ENCODE measurements at places on chromosomes 4 and X.
A peak's percentile ranks its signal among the peaks of the same experiment; 100 is the strongest.

DNA sequence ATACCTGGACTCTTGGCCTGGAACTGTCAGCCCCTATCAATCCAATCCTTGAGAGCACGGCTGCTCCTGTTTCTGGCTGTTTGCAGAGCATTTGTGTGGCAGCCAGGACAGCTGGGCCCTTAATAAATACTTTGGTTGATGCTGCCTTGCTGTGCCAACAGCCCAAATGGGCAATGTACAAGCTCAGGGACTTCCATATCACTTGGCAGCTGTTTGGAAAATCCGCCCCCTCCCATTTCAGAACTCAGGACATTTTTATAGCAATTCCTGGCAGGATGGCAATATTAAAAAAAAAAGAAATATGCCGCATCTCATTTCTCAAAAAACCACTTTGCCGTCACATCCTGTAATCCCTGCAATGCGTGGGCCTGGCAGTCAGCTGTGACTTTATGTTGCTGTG is 218.9 kb downstream of the HS3ST1 start:
- DNase-seq, result peak; percentile 3

DNA sequence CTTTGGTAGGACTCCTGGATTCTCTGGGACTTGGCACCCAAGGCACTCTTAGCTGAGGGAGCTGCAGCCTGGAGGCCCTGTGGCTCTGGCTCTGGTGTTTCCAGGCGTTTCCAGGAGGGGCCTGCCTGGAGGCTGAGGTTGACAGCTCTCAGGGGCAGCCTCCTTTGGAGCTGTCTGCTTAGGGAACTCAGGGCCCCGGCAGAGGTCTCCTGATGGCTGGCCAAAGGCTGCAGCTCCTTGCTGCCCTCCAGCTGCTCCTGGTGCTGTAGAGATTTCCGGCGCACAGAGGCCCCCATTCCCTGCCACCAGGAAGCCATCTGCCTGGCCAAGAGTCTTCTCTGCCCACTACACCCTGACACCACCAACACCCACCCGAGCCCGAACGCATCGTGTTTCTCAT is 25.3 kb upstream of the ARHGEF38 start:
- DNase-seq, result no peak

- no peak for DNase-seq
Observed at GRCh38 chr4:77148078-77148477, 8.9 kb upstream of the CCNG2 start.

- no peak for DNase-seq
Observed at GRCh38 chrX:84123585-84123984, 64.4 kb downstream of the RPS6KA6 start.

DNA sequence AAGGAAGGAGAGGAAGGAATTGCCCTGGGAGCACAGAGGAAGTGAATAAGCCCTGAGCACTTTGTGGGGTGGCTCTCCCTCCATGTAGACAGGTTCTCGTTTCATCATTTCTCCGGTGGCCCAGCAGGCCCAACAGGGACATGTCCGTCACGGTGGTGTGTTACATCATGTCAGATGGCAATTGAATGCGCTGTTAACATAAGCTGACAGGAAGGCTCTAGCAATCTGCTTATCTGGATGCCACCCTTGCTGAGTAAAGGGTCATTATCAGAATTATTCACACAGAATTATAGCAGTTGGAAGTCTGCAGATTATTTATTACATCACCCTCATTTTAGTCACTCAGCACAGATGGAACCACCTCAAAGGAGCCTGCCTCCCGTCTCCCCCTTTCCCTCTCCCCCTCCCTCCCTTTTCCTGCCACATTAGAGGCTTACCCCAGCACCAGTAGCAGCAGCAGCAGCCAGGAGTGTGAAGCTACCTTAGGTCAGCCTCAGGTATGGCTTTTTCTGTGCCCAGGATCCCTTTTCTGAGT is 124.3 kb upstream of the TRIM2 start:
- no peak for DNase-seq

- no peak for DNase-seq
Observed at GRCh38 chr4:130855533-130855932, 1759.6 kb downstream of the C4orf33 start.

- DNase-seq, result peak; percentile 61
Observed at GRCh38 chrX:45766981-45767501, 566.4 kb upstream of the DIPK2B start.

GRCh38 chr4:144648042-144648441 is 2.1 kb downstream of the HHIP start:
- no peak for DNase-seq

DNA sequence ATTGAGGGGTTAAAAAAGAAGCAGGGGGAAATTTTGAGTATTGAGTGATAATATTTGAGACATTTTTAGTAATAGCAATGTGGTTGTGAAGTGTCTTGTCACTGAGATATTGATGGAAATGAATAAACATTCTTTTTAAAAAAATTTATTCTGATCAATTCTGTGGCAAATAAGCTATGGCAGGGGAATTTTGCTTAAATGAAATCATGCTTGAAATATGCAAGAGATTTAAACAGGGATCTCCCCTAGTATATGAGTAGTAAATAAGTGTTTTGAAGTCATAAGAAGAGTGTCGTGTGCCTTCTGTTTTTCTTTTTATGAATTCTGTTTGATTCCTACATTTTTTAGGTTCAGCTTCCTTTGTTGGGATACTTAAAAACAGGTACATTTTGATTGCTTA is 23.2 kb downstream of the IL15 start:
- DNase-seq, result no peak

DNA sequence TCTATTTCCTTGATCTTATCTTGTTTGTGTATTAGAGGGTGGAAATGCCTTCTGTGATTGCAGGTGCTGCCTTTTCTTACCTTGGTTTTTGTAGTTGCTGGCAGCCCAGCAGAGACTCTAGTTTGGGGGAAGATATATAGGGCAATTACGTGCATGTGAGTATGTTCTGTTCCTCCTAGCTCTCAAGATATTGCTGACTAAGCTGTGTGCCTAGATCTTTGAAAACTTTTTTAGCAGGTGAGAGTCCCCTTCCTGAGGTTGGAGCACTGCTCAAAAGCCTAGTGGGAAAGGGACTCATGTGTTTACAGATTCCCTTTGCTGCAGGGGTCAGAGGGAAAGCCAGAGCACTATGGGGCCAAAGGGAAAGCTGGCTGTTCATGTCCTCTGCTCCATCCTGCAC is 136.1 kb downstream of the VSIG4 start:
- DNase-seq, result no peak

GRCh38 chr4:152045449-152045806 is 284.6 kb upstream of the GATB start:
- DNase-seq, result no peak

DNA sequence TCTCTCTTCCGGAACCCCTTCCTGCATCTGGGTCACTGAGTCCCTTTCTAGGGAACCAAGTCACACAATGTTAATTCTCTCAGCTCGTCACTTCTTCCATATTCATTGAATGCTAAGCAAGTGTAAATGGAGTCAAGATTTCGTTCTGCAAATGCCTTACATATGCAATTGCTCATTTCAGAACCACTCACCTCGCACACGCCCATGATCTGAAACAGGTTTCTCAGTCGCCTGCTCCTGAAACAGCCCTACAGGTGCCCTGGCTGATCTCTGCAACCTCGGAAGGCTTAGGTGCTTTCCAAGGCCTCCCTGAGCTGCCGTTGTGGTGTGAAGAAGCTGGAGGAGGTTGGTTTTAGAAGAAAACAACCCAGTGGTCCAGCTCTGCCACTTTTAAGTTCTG is 100.8 kb upstream of the MSX1 start:
- no peak for DNase-seq

- no peak for DNase-seq
Observed at GRCh38 chr4:87196927-87197326, 23.5 kb downstream of the KLHL8 start.

GRCh38 chr4:162683659-162684370 is 482.9 kb downstream of the NAF1 start:
- DNase-seq, result peak; percentile 36

DNA sequence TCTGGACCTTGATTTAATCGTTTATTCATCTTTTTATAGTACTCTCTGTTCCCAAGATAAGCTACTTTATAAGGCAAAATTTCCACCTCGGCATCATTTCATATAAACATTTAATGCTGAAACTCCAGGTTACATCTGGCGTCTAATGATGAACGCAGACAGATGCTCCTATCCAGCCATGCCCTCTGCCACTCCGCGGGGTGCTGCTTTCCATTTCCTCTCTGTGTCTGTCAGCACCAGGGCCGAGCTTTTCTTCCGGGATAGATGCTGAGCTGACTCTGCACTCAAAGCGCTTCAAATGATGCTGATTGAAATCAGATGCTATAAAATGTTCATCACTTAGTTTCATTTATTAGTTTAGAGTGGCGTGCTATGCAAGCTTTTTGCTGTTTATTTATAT is 80.5 kb upstream of the HELT start:
- DNase-seq, result no peak

DNA sequence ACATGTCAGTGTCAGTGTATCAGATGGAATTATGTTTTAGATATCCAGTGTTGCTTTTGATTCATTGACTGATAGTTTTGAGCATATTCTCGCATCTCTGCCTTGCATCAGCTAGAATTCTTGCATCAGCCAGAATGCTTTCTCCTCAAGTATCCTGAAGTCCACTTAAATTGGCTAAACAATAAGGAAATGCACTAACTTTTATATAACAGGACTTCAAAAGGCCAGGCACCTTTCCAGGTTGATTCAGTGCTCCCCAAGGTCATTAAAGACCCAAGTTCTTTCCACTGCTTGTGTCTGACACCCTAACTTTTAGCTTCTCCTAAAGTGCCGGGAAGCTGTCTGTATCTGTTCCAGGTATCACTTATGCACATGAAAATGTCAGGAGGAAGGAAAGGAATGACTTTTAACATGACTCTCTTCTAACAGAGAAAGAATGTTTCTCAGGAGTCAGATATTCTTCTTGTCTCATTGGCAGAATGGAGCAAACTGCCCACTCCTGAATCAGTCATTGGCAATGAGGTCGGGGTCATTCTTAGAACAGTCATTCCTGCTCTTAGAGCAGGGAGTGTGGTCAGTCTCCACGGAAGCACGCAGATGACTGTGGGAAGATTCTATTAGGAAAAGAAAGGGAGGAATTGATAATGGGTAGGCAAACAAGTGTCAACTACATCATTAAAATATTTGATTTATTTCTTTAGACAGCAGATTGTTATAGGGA is 92.9 kb upstream of the TLL1 start:
- peak; percentile 24 for DNase-seq

GRCh38 chr4:120801137-120801758 is 121.3 kb downstream of the PRDM5 start:
- peak; percentile 69 for DNase-seq

DNA sequence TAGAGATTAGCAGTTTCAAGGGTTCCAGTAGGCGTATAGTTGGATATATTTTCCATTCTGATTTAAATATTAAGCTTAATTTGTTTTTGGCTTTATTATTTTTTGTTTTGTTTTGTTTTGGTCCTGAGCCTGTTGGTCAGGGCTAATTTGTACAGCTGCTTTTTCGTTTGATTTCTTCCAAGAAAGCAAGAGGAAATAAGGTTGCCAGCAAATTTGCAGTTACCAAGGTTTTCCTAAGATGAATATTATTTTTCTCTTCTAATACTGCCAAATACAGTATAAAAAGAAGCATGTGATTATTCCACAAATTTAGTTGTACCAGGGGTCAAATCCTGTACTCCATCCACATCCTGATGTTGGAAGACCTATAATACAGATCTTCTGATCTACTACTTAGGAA is 24.9 kb downstream of the PLAC1 start:
- DNase-seq, result no peak

- DNase-seq, result peak; percentile 76
Observed at GRCh38 chrX:69153060-69153730, 12.1 kb downstream of the PJA1 start.

DNA sequence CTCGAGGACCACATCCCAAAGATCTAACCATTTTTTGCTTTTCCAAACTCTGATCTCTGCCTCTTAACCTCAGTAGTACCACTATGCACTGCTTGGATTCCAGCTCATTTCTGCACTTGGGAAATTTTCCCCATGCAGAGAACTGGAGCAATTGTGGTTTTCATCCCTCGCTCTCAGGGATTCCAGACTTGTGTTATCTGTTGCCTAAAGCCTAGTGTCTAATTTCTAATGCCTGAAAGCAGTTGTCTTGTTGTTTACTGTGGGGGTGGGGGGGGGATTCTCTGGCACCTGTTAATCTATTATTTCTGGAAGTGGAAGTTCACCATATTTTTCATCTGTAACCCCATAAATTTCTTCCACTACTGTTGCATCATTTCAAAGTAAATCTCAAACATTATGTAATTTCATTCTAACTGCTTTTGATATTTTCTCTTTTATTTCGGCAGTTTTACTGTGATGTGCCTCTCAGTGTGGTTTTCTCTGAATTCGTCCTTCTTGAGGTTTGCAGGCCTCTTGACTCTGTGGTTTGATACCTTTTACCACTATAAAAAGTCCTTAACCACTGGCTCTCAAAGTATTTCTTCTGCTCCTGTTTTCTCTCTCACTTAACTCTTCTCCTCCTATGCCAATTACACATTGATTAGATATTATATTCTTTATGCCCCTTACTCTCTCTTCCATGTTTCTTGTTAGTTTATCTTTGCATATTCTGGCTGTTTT is 205.6 kb upstream of the EOLA2 start:
- no peak for DNase-seq

DNA sequence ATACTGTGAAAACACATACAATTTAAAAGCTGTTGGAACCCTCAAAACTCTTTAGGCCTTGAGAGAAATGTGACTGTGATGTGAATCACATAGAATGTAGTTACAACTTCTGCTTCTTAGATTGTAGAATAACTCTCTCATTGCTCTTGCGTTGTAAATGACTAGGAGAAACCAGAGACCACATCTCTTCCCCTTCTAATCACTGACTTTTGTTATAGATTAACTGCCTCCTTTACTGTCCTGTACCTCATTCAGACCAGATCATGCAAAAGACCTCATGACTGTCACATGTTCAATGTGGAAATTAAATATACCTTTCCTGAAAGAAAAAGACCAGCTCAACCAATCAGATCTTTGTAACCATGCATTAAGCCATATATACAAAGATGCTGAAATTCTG is 43.2 kb upstream of the NEIL3 start:
- DNase-seq, result no peak

- peak; percentile 51 for DNase-seq
Observed at GRCh38 chrX:31126205-31126604, 54.4 kb upstream of the FTHL17 start.

- peak; percentile 31 for DNase-seq
Observed at GRCh38 chr4:82430964-82431745, 765 bp downstream of the ENOPH1 start.

GRCh38 chr4:101835121-101835904 is 44.8 kb downstream of the BANK1 start:
- peak; percentile 36 for DNase-seq

DNA sequence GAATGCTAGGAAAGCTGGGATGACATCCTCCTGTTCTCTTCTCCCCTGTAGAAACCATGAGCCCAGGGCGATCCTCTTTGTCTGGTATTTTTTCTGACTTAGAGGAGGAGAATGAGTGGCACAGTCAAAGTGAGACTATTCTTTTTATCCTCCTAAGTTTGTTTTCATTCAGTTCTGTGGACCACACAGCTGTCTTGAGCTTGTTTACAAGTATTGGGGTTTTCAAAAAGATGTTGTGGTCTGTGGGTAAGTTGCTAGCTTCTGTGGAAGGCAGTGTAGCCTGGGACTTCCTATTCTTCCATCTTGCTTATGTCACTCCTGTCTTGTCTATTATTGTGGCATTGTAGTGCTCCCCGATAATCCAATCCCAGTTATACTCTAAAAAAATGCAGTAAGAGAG is 223.0 kb downstream of the PAPSS1 start:
- DNase-seq, result no peak

GRCh38 chr4:178745203-178745602 is 1303.0 kb upstream of the AGA start:
- DNase-seq, result peak; percentile 7
